ENCODE measurements at places on chromosomes 11 and 22.

GRCh38 chr11:102320679-102321078, 3.4 kb downstream of the BIRC3 start:
- no peak for DNase-seq

DNA sequence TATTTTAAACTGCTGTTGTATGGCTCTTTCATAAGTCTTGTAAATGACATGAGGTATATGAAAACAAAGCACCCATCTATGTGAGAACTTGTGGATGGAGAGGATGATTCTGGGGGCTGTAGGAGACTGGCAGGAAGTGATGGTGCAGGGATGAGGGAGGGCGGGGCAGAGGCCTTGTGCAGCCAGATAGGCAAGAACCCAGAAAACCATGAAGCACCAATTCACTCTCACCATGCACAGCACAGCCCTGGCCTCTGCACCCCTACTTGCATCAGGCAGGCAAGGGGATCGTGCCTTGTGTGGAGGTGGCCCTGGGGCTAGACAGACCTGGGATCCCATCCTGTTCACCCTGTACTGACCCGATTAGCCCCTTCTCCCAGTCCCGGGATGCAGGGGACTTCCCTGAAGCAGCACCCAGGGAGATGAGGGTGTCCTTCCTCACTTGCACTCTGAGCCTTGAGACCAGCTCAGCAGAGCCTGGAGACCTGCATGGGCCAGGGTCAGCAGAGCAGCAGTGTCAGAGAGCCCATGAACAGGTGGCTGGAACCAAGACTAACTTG, 85.5 kb downstream of the MORC2 start:
- DNase-seq, result no peak

DNA sequence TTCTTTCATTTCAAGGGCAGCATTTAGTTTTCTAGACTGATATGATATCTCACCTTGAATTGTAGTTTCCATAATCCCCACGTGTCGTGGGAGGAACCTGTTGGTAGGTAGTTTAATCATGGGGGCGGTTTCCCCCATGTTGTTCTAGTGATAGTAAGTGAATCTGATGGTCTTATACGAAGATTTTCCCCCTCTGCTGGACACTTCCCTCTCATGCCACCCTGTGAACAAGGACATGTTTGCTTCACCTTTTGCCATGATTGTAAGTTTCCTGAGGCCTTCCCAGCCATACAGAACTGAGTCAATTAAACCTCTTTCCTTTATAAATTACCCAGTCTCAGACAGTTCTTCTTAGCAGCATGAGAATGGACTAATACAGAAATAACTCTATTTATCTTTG, 851.1 kb upstream of the FAT3 start:
- DNase-seq, result peak; percentile 13

DNA sequence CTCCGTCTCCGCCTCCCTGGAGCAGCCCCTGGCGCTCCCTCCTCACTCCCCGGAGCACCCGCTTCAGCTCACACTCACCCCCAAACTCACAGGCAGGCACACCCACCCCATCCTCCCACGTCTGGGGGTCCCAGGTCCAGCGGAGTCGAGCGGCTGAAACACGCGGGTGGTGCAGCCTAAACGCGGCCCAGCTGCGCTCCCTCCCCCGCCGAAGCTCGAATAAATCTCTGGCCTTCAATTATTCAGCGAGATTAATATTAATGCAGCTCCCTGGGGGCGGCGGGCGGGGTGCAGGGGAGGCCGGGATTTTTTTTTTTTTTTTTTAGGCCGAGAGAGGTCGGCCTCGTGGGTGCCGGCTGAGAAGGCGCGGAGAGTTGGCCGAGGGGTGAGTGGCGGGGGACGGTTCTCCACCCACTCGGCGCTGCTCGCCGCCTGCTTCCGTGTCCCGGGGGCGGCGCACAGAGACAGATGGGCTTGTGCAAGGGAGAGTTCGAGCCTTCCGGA, 524 bp upstream of the SLC1A2 start:
- DNase-seq, result peak; percentile 82

- peak; percentile 36 for DNase-seq
Observed at GRCh38 chr11:33774736-33775466, 581 bp upstream of the FBXO3 start.

GRCh38 chr22:46213052-46213451, 37.0 kb downstream of the CDPF1 start:
- no peak for DNase-seq

DNA sequence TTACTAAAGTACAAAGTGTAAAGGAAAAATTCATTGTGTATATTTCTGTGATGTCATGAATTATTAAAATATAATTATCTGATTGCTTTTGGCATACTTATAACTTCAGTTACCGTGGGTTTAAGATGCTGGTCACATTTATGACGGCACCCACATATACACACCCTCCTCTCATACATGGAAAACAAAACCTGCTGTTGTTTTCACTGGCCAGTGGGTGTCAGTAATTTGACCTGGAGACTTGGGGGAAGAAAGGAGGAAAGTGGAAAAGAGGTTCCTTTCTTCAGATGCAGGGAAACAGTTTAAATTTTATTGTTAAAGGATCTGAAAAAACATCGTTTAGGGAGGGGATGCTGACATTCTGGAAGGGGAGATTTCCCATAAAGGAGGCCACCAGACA, 742 bp upstream of the BBOX1 start:
- no peak for DNase-seq

Data from NCI-H82 (cell line).